ENCODE measurements at places on chromosomes 2 and 18.

DNA sequence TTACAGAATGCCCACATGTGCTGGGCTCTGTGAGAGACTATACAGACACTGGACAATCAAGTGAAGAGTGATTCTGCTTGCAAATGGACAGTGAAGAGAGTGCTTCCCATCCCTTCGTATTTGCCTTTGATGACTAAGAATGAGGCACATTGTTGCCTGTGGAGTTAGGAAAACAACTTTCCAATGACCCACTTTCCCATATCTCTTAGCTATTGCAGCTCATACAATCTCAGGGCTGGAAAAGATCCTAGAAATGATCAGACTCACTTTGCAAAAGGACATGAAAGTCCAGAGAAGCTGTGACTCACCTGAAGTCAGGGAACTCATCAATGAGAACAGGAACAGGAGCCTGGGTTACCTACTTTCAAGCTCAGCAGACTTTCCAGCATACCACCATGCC is 440.5 kb upstream of the TCF4 start:
- no peak for DNase-seq

DNA sequence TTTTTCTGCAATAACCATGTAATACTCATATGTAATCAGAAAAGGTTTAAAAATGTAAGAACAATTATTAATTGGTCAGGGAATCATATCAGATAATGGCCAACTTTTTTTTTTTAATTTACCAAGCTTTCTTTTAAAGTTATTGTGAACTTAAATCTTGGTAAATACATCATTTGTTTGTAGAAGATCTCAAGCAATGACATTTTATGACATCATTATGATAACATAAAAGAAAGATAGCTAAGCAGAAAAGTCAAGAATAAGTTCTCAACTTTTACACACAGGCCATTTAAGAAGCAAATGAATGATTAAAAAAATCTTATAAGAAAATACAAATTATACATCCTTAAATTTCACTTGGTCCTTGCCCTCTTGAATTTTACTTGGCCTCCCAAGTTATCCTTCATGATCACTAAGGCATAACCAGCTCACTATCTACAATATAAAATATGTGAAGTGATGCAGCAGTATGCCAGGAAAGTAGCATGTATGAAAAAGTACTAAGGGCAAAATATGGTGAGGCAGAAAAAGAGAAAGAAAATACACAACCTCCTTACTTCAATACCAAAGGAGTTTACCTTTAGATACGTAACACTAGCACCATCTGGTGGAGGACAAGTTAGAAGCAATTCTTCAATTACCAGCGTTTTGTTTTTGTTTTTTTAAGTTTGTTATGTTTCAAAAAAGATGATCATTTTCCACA is 116.6 kb downstream of the SRBD1 start:
- peak; percentile 24 for DNase-seq

- DNase-seq, result no peak
These were observed 140.9 kb downstream of the DYM start for GRCh38 chr18:49319590-49319989.

DNA sequence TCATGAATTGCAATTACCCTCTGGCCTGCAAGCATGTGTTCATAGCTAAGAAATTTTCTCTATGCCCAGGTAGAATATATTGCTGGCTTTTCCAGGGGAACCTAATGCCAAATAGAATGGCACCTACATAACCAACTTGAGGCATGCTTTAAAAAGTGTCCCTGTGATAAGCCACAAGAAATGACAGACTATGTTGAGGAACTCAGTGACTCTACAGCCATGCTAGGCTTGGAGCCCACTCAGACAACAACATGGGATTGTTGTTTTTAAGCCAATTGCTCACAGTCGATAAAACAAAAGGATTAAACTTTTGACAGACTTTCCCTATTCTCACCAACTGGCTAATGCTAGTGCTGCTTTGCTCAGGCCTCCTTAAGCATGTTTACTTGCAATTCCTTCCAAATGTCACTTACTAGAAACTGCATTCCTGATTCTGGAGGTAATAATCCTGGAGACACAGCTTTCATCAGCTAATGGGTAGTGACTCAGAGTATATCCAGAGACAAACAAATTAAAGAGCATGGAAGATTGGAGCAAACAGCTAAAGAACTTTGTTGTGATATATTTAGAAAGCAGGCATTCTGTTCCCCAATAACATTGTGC is 249.0 kb downstream of the SLC8A1 start:
- DNase-seq, result no peak

DNA sequence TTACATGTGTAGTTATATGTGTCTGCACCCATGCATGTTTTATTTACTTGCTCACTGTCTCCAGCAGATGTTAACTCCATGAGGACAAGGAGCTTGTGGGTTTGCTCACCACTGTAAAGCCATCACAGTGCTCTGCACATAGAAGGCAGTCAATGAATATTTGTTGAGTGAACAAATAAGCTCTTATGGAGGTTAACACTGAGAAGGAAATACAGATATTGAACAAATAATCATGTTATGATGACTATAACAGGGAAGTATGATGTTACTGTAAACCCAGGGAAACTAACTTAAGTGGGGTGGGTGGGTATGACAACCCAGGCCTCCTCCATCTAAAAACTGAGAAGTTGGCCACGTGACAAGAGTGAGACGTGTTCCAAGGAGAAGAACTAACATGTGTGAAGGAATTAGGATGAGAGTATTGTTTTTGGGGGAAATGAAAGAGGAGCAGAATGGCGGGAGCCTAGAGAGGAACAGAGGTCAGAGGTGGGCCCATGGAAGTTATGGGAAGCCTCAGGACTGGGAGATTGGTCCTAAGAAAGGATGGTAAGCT is 6.0 kb upstream of the FAM117B start:
- no peak for DNase-seq

- DNase-seq, result no peak
These were observed 153.0 kb upstream of the ITGA4 start for GRCh38 chr2:181304011-181304844.

DNA sequence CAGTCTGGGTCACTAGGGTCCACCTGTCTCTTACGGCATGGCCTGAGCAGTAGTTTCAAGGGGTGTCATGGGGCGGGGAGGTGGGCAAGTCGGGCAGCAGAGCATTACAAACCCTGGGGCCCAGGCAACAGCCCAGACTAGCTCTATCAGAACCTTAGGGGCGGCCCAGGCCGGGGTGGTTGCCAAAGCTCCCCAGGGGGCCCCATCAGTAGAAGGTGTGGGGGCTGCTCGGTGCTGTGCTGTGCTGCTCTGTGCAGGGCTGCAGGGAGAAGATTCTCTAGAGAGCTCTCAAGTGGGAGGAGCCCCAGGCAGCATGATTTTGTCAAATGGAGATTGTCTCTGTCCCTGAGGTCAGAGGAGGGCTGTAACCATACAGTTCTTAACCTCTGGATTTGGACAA is 36.4 kb upstream of the SLC14A1 start:
- no peak for DNase-seq

- no peak for DNase-seq
These were observed 6.6 kb upstream of the GULP1 start for GRCh38 chr2:188285049-188285448.

GRCh38 chr2:182717416-182717815 is 1.4 kb downstream of the DNAJC10 start:
- DNase-seq, result no peak

DNA sequence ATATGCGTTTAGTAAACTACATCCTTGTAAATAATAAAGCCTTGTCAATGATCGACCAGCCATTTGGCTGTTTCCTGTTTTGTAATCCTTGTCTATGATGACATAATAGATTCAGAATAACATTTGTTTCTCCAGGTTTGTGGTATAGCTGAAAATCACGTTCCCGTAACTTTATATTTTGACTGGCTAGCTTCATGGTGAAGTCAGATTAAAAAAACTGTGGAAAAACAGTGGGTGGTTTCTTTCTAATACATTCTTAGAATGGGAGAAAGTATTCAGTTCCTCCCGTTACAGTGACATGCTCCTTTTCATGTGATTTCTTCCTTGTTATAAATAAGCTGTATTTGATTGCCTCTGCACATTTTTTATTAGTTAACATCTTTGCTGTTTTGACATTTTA is 366.9 kb downstream of the NYAP2 start:
- DNase-seq, result no peak

DNA sequence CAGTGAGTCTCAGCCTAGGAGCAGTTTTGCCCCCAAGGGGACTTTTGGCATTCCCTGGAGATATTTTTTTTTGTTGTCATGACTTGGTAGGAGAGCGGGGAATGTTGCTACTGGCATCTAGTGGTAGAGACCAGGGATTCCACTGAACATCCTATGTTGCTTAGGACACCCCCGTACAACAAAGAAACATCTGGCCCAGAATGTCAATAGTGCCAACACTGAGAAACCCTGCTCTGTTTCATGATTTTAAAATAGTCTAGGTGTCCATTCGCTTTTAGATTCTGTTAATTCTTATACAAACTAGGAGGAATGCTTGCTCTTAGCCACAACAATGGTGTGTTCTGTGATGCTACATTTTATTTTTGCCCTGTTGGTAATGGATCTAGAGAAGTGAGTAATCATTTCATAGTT is 225.8 kb upstream of the SIX3 start:
- no peak for DNase-seq

GRCh38 chr2:70463997-70464396 is 89.6 kb downstream of the TGFA start:
- no peak for DNase-seq

- DNase-seq, result peak; percentile 97
These were observed at the start of gene ZC3H15 for GRCh38 chr2:186485871-186486650. ZC3H15 (plus strand) TSS chr2:186486260; CDS start chr2:186486383, 123 bp downstream.

DNA sequence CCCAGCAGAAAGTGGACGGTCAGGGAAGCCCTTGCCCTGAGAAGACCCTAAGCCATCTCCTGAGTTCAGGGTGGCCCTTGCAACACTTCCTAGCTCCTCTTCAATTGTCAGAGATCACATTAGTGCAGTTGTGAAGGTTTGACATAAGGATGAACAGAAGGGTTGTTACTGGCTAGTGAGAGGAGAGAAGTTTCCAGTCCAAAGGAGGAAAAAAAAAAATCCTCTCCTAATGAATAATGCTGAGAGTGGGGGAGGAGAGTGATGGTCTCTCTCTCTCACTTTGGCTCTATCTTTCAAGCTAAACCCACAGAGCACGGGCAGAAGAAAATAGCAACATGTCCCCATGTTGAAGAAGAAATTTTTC is 819.9 kb downstream of the BCL11A start:
- no peak for DNase-seq

GRCh38 chr2:62597323-62597722 is 91.3 kb upstream of the TMEM17 start:
- no peak for DNase-seq

DNA sequence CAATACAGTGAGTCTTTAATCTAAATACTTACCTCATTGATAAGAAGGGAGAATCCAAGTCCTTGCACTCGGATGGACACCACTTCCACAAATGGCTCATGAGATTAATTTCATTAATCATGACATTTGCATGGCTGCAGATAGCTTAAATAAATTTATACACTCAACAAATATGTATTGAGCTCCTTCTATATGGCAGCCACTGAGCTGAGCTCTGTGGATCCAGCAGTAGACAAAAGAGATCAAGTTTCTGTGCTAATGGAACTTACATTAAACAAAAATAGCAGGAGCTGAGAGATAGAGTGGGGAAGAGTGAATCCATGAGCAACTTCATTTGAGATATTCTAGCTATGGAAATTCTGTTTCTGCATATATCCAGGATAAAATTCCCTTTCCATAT is 44.4 kb downstream of the RAB27B start:
- no peak for DNase-seq

DNA sequence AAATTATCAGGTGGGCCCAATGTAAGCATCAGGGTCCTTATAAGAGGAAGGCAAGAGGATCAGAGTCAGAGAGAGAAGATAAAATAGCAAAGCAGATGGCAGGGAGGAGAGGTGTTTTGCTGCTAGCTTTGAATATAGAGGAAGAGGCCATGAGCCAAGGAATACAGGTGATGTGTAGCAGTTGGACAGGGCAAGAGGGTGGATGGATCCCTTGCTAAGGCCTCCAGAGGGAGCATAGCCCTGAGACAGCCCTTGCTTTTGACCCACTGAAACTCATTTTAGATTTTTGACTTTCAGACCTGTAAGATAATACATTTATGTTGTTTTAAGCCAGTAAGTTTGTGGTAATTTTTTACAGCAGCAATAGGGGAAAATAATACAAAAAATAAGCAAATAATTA is 116.6 kb upstream of the PARD3B start:
- DNase-seq, result no peak

All from CD4-positive, alpha-beta memory T cell (primary cell).